Nucleus accumbens (tissue), 56 donors: ENCODE measurements at places on chromosomes 4 and X.

DNA sequence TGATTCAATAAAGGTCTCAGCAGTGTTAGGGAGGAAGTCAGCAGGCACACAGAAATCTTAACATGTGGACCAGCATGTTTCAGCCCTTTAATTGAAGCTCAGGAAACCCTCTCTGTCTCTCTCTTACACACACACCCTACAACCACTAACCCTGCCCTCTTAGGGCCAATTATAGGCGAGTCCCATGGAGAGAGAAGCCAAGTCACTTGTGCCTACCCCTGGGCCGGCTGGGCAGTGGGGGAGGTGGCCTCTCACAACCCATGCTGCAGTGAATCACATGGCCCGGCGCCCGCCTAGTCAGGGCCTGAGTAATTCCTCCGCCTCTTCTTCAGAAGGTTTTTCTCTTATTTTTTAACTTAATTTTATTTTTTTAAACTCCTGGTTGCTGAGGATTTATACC is 3.7 kb downstream of the FGD1 start:
- DNase-seq, result no peak

DNA sequence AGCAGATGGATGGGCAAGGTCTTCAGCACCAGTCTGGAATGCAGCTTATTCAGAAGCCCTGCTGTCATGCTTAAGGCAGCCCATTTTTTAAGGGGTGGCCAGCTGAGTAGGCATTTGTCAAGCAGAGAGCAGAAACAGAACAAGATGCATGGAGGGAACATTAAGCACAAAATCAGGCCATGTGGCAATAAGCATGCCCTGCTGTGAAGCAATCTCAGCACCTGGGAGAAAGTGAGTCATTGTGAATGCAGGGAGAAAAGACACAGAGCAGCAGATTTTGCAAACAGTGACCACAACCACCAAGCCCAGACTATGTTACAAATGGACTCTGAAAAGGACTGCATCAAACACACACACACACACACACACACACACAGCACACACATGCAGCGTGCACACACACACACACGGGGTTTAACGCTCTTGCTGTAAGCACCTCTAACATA is 94.1 kb upstream of the GALNT7 start:
- no peak for DNase-seq

- no peak for DNase-seq
These were observed 518 bp upstream of the SAT1 start for GRCh38 chrX:23782455-23782854.

DNA sequence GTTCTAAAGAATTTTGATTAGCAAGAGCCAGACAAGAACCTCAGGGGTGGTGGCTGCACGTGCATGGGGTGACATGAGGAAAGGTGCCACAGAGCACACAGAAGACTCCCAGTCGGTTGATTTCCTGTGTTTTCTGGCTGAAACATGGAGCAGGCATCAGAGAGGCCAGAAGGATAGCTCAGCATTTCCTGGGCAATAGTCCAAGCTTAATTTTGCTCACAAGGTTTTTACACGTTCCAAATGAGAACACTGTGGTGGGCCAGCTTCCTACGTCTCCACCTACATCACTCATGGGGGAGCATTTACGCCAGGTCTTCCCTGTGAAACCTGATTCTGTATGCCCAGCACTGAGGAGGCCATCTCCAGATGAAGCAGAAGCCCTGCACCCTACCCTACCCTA is 212.5 kb upstream of the CLNK start:
- no peak for DNase-seq

DNA sequence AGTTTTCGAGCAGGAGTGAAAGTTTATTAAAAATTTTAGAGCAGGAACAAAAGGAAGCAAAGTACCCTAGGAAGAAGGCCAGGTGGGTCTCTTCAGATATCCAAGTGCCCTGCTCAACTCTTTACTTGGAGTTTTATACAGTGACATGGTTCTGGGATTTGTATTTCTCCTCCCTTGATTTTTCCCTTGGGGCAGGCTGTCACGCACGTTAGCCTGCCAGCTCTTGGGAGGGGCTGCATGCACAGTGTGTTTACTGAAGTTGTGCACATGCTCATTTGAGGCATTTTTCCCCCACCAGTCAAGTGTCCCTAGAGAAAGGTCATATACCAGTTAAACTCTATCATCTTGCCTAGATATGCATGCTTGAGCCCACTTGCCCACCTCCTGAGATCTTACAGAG is 102.5 kb upstream of the GABRA2 start:
- no peak for DNase-seq

GRCh38 chr4:158884280-158884679 is 115.5 kb downstream of the FNIP2 start:
- DNase-seq, result no peak

GRCh38 chrX:118566359-118566758 is 70.7 kb downstream of the DOCK11 start:
- no peak for DNase-seq

DNA sequence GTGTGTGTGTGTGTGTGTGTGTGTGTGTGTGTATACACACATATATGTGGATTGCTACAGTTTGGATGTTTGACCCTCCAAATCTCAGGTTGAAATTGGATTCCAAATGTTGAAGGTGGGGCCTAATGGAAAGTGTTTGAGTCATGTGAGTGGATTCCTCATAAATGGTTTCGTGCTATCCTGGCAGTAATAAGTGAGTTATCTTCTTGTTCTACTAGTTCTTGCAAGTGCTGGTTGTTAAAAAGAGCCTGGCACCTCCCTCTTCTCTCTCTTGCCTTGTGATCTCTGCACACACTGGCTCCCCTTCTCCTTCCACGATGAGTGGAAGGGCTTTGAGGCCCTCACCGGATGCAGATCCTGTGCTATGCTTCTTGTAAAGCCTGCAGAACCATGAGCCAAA is 344.1 kb downstream of the SH2D1A start:
- no peak for DNase-seq

DNA sequence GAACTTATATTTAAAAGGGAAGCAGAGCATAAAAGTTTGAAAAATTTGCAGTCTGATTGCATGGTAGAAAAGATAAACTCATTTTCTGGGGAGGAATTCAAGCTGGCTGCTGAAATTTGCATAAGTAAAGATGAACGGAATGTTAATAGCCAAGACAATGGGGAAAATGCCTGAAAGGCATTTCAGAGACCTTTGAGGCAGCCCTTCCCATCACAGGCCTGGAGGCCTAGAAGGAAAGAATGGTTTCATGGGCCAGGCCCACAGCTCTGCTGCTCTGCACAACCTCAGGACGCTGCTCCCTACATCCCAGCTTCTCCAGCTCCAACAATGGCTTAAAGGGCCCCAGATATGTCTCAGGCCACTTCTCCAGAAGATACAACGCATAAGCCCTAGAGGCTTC is 46.9 kb upstream of the INPP4B start:
- no peak for DNase-seq

- no peak for DNase-seq
These were observed 36.8 kb upstream of the ARSD start for GRCh38 chrX:2965965-2966364.

GRCh38 chr4:40890764-40891163 is 141.0 kb downstream of the NSUN7 start:
- DNase-seq, result no peak
